ENCODE measurements at places on chromosomes 12 and 14.

GRCh38 chr12:118964988-118965387 is 16.4 kb upstream of the SRRM4 start:
- no peak for DNase-seq

- DNase-seq: no peak
These were observed 30.7 kb upstream of the GARIN2 start for GRCh38 chr14:67158566-67158965.

DNA sequence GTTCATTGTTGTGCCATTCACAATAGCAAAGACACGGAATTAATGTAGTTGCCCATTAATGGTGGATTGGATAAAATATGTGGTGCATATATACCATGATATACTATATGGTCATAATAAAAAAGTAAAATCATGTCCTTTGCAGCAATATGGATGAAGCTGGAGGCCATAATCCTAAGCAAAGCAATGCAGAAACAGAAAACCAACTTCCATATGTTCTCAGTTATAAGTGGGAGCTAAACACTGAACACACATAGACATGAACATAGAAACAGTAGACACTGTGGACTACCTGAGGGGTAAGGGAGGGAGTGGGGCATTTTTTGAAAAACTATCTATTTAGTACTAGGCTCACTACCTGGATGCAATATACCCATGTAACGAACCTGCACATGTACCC is 3.0 kb upstream of the ERP27 start:
- no peak for DNase-seq

GRCh38 chr12:92574051-92574783 is 128.6 kb upstream of the PLEKHG7 start:
- DNase-seq: no peak

Measured in NCI-H748 treated with DMSO at 0.1 percent for 48 hours (cell line).